Kidney (tissue), 22 donors: ENCODE measurements at places on chromosomes 1 and 21. TPM values are rescaled to one million over a fixed set of nuclear protein-coding genes. Genes with fewer than 3 reads are reported as not detected.
A peak's percentile ranks its signal among the peaks of the same experiment; 100 is the strongest.

- DNase-seq: no peak
Observed at GRCh38 chr21:34845521-34846451, 177.0 kb downstream of the CLIC6 start.

GRCh38 chr1:59541161-59541560 lies 244.3 kb downstream of the FGGY start:
- DNase-seq: no peak

- peak; percentile 9 for DNase-seq
Observed at GRCh38 chr1:29672416-29673227, 436.3 kb downstream of the PTPRU start.

DNA sequence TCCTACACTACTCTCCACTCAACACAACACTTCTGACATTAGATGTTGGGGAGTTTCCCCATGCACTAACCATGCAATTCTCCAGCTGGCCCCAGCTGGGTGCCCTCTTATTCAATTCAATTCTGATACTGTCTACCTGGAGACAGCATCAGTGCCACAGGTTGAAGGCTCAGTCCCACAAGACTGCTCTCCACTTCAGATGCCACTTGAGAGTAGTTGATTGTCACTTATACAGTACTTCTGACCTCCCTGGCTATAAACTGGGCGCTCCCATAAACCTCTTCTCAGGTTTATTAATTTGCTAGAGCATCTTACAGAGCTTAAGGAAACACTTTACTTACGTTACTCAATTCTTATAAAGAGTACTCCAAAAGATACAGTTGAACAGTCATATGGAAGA lies 442.3 kb downstream of the LRRIQ3 start:
- no peak for DNase-seq

E2F2 gene
- total RNA-seq: 0.50 TPM

PTAFR gene
- 16.4 TPM for total RNA-seq

DNA sequence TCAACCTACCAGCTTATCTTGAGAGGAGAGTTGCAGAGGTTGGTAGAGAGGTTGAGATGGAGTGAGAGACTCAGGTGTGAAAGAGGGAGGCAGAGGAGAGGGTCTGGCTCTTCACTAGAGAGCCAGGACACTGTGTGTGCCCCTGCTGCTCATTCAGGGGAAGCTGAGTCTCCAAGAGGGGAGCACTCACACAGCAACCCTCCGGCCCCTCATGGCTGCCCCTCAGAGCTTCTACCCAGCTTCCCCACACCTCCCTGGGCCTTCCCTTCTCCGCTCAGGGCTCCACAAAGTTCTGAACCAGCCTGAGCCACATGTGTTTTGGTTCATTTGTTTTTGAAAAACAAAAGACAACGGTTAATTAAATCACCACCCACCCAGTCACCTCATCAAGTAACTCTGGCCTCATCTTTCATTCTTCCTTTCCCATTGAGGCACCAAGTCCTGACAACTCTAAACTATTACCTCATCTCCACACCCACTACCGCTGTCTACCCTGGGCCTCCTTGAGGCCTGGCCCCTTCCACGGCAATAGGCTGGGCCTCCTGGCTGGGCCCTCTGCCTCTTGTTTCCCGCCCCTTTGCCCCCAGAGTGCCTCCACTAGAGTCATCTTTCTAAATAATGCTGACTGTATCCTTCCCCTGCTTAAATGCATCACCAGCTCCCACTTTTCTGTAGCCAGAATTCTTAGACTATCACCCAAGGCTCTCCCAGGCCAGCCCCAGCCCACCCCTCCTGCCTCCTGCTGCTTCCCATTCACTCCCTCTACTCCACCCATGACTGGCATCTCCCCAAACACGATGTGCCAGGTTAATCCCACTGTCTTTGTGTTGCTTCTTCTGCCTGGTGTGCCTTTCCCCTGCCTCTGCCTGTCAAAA lies 33.0 kb downstream of the TNNT2 start:
- peak; percentile 45 for DNase-seq
